ENCODE measurements at places on chromosomes 6 and 20.

DNA sequence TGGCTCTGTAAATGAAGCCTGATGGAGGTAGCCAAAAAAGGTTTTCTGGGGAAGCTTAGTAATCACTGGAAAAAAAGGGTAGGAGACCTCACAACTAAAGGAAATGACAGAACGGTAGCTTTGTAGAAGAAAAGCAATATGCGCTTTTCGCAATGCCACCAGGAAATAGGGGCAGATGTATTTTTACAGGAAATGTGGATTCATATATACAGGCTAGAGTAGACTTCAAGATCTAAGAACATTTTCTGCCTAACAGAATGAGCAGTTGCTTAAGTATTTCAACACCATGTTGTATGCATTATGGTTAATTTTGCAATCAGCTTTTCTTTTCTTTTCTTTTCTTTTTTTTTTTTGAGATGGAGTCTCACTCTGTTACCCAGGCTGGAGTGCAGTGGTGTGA is 219.6 kb downstream of the CD83 start:
- no peak for DNase-seq

- DNase-seq = no peak
Observed at GRCh38 chr6:145453376-145453775, 281.9 kb downstream of the EPM2A start.

- DNase-seq = no peak
Observed at GRCh38 chr20:22352019-22352418, 232.4 kb downstream of the FOXA2 start.

- no peak for DNase-seq
Observed at GRCh38 chr20:54514028-54514607, 38.7 kb downstream of the DOK5 start.

DNA sequence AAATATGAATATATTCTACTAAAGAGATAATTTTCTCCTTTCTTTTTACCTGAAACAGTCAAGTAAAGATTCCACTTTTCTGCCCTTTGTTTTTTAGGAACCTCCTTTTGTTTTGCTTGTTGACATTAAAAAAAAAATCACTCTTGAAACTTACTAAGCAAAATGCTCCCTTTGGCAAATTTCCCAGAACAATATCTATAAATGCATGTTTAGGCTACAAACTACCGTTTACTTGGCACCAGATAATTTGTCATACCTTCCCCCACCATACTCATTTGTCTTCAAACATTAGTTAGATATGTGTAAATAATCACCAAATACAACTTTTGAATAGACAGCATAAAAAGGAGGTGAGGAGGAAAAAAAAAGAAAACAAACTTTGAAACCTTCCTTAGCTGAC is 604.7 kb downstream of the RFPL4B start:
- DNase-seq = no peak

DNA sequence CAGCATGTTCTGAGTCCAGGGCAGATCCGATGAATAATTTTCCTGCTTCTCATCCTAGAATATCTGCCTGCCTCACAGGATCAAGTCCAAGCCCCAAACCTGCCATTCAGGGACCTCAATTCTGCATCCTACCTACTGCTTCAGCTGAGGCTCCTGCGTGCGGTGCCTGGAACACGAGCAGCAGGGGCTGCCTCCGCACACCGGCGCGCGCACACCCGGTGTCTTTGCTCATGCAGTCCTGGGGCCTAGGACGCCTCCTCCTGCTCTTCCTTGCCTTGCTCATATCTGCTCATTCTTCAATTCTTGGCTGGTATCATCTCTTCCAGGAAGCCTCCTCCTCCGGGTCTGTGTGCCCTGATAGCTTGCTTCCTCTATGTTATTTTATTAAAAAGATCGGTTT is 81.1 kb upstream of the AGPAT4 start:
- no peak for DNase-seq

- DNase-seq = no peak
Observed at GRCh38 chr6:38651121-38651784, 11.5 kb upstream of the BTBD9 start.

GRCh38 chr6:113414511-113414910 is 442.6 kb upstream of the MARCKS start:
- no peak for DNase-seq

Data from stimulated activated CD8-positive, alpha-beta memory T cell treated with anti-CD3 and anti-CD28 coated beads, Interleukin-2, amount 100 ng/mL, for 1 hour (primary cell).